ENCODE measurements at places on chromosomes 6 and 20. TPM values are rescaled to one million over a fixed set of nuclear protein-coding genes. Genes with fewer than 3 reads are reported as not detected.

ARFGEF3 gene
- total RNA-seq = not detected

CYP24A1 gene
- 0.13 TPM for total RNA-seq

CPXM1 gene
- total RNA-seq = 0.63 TPM

KCNB1 gene
- 0.12 TPM for total RNA-seq

ACTL10 gene
- 1.3 TPM for total RNA-seq

FAM229B gene
- 3.5 TPM for total RNA-seq

GJA10 gene
- not detected for total RNA-seq

IPCEF1 gene
- total RNA-seq = 69.4 TPM

HLA-DMB gene
- 30.6 TPM for total RNA-seq

NRSN1 gene
- not detected for total RNA-seq

C4B gene
- 5.5 TPM for total RNA-seq

CCHCR1 gene
- 28.1 TPM for total RNA-seq

GRCh38 chr6:73062837-73063236 is 162.5 kb downstream of the KHDC1L start:
- H3K27ac ChIP-seq = no peak overlapping the region
- DNase-seq = no peak
- H3K4me1 ChIP-seq = no peaks in the 10 kb centered on the region
- no peak overlapping the region for H3K4me3 ChIP-seq
- no peaks in the 10 kb centered on the region for H3K36me3 ChIP-seq

- H3K4me1 ChIP-seq = peaks cover 15% of the 10 kb centered on the region
- H3K36me3 ChIP-seq = peaks cover 53% of the 10 kb centered on the region
- H3K27me3 ChIP-seq = no peaks in the 10 kb centered on the region
Measured at GRCh38 chr6:111566222-111566734, 39.4 kb downstream of the TRAF3IP2 start.

- no peak overlapping the region for H3K27ac ChIP-seq
- H3K4me3 ChIP-seq = no peak overlapping the region
- no peak for DNase-seq
Measured at GRCh38 chr6:150361876-150362275, 6.9 kb upstream of the IYD start.

- H3K27ac ChIP-seq = no peak overlapping the region
- no peaks in the 10 kb centered on the region for H3K27me3 ChIP-seq
- no peak for DNase-seq
- no peak overlapping the region for H3K4me3 ChIP-seq
- no peaks in the 10 kb centered on the region for H3K36me3 ChIP-seq
Measured at GRCh38 chr6:125743604-125744003, 5.8 kb upstream of the HEY2 start.

- no peaks in the 10 kb centered on the region for H3K27me3 ChIP-seq
- H3K36me3 ChIP-seq = no peaks in the 10 kb centered on the region
- H3K4me1 ChIP-seq = no peaks in the 10 kb centered on the region
- DNase-seq = no peak
Measured at GRCh38 chr6:132520953-132521352, 8.0 kb upstream of the STX7 start.

GRCh38 chr20:17786221-17786718 is 86.5 kb downstream of the BANF2 start:
- DNase-seq = no peak
- H3K4me1 ChIP-seq = no peaks in the 10 kb centered on the region
- H3K27ac ChIP-seq = no peak overlapping the region
- no peak overlapping the region for H3K4me3 ChIP-seq
- peaks cover 1% of the 10 kb centered on the region for H3K27me3 ChIP-seq
- no peaks in the 10 kb centered on the region for H3K36me3 ChIP-seq

GRCh38 chr6:106730718-106731117 is 101.3 kb downstream of the QRSL1 start:
- DNase-seq = no peak
- no peak overlapping the region for H3K27ac ChIP-seq
- H3K27me3 ChIP-seq = no peaks in the 10 kb centered on the region

DNA sequence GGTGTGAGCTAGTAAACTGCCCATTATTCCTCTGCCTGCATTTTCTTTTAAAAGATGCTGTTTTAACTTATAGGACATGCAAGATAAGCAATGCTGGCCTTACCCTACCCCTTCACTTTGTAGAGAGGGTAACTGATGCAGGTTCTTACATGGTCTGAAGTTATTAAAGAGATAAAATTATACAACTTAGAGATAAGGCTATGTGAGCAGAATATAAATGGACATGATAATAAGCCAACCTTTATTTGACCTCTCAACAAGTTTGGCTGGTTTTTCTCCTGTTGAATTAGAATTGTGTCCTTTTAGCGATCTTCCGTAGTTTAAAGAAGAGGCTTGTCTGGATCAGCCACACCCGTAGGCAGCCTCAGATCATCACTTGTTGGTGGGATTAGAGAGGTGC is 377.0 kb downstream of the BTBD3 start:
- DNase-seq = no peak
- H3K4me3 ChIP-seq = no peak overlapping the region
- no peaks in the 10 kb centered on the region for H3K27me3 ChIP-seq
- H3K36me3 ChIP-seq = no peaks in the 10 kb centered on the region

- no peak overlapping the region for H3K27ac ChIP-seq
- DNase-seq = no peak
- H3K36me3 ChIP-seq = peaks cover 8% of the 10 kb centered on the region
- H3K4me1 ChIP-seq = no peaks in the 10 kb centered on the region
- no peak overlapping the region for H3K4me3 ChIP-seq
- H3K27me3 ChIP-seq = no peaks in the 10 kb centered on the region
Measured at GRCh38 chr6:105326216-105326615, 76.7 kb downstream of the PREP start.

DNA sequence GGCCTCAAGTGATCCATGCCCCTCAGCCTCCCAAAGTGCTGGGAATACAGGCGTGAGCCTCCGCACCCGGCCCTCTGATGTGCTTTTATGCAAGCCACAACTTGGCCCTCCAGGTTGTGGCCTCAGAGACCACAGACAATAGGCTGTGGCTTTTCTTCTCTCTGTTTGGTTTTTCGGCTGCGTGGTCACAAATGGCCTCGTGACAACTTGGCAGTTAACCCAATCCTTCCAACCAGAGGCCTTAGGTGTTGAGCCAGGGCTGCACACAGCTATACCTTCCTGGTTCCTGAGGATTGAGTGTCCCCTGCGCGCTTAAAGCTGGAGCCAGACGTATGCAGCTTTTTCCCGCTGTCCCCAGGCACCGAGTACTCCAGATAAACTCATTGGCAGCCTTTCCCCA is 6.3 kb upstream of the TGM3 start:
- H3K4me3 ChIP-seq = no peak overlapping the region
- H3K4me1 ChIP-seq = no peaks in the 10 kb centered on the region
- no peak overlapping the region for H3K27ac ChIP-seq
- H3K36me3 ChIP-seq = no peaks in the 10 kb centered on the region
- H3K27me3 ChIP-seq = no peaks in the 10 kb centered on the region

DNA sequence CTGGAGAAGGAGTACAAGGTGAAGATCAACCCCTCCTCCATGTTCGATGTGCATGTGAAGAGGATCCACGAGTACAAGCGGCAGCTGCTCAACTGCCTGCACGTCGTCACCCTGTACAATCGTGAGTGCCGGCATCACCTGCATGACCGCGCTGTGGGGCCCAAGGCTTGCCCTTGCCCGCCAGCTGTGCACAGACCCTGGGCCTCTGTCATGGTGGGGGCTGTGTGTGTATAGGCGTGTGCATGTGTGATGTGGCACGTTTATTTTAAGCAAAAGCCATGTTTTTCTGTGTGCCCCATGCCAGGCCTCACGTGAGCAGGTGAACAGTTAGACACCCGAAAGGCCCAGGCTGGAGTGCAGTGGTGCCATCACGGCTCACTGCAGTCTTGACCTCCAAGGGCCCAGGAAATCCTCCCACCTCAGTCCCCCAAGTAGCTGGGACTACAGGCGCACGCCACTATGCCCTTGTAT is 36.3 kb downstream of the PYGB start:
- no peak overlapping the region for H3K27ac ChIP-seq
- DNase-seq = no peak
- H3K36me3 ChIP-seq = peaks cover 31% of the 10 kb centered on the region
- peaks cover 16% of the 10 kb centered on the region for H3K4me1 ChIP-seq

GRCh38 chr6:105774247-105774646 is 311.9 kb upstream of the PRDM1 start:
- DNase-seq = no peak
- no peak overlapping the region for H3K4me3 ChIP-seq
- H3K36me3 ChIP-seq = no peaks in the 10 kb centered on the region

DNA sequence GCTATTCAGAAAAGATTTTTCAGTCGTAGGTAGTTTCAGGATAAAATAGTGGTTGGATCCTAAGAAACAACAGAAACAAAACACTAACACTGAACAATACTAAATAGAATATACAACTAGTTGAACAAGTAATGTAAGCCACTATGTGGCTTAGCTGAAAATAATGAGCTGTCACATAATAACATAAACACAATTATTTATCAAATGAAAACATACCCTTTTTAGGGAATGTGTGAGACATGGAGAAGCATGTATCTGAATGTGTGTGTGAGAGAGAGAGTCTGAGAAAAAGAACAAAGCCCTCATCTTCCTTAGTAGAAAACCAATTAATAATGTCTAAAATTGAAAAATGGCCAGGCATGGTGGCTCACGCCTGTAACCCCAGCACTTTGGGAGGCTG is 122.6 kb upstream of the LOC128125822 start:
- no peak for DNase-seq
- H3K27ac ChIP-seq = no peak overlapping the region
- no peaks in the 10 kb centered on the region for H3K27me3 ChIP-seq
- H3K36me3 ChIP-seq = no peaks in the 10 kb centered on the region

DNA sequence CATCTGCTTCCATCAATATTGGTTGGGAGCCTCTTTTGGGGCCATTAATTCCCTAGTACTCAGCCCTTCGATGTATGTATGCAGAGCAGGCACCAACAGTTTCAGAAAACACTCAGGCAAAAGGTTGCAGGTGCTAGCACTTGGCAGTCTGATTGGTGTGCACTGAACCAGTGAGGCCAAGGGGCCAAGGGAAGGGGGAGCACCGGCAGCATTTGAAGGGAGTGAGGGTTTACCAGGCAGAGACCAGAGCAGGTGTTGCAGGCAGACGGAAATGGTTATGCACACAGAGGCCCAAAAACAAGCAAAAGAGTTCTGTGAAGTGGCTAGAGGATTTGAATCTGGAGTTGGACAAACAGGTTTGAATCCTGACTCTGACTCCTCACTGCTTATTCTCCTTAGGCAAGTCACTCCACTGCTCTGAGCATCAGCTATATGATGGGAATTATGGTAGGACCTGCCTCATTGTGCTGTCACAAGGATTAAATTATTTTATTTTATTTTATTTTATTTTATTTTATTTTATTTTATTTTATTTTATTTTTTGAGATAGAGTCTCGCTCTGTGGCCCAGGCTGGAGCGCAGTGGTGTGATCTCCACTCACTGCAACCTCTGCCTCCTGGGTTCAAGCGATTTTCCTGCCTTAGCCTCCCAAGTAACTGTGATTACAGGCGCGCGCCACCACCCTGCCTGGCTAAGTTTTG is 58.1 kb upstream of the SHLD1 start:
- no peak overlapping the region for H3K27ac ChIP-seq
- no peaks in the 10 kb centered on the region for H3K36me3 ChIP-seq
- H3K27me3 ChIP-seq = peaks cover 2% of the 10 kb centered on the region
- H3K4me3 ChIP-seq = no peak overlapping the region

GRCh38 chr20:41005361-41005729 is 23.3 kb upstream of the TOP1 start:
- no peak overlapping the region for H3K4me3 ChIP-seq
- no peak overlapping the region for H3K27ac ChIP-seq
- H3K36me3 ChIP-seq = no peaks in the 10 kb centered on the region
- no peaks in the 10 kb centered on the region for H3K4me1 ChIP-seq

DNA sequence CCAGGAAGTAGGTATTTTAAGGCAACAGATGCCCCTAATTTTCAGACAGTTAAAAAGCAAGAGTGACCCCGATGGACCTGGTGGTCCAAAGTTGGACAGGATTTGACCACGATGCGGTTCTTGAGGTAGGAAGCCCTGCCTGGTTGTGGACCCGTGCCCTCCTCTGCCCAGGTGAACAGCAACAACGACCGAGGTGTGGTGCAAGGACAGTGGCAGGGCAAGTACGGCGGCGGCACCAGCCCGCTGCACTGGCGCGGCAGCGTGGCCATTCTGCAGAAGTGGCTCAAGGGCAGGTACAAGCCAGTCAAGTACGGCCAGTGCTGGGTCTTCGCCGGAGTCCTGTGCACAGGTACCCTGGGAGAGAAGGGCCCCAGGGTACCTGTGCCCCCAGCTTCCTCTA is 18.7 kb downstream of the TGM6 start:
- no peaks in the 10 kb centered on the region for H3K36me3 ChIP-seq
- no peaks in the 10 kb centered on the region for H3K4me1 ChIP-seq
- no peak overlapping the region for H3K27ac ChIP-seq
- H3K4me3 ChIP-seq = no peak overlapping the region
- DNase-seq = no peak

GRCh38 chr6:166335378-166336302 is 6.7 kb downstream of the SFT2D1 start:
- peaks cover 8% of the 10 kb centered on the region for H3K36me3 ChIP-seq
- no peak for DNase-seq
- peaks cover 29% of the 10 kb centered on the region for H3K4me1 ChIP-seq
- no peak overlapping the region for H3K27ac ChIP-seq

GRCh38 chr6:138555421-138555988 is 56.2 kb upstream of the NHSL1 start:
- no peak for DNase-seq
- H3K4me3 ChIP-seq = no peak overlapping the region
- no peaks in the 10 kb centered on the region for H3K27me3 ChIP-seq

DNA sequence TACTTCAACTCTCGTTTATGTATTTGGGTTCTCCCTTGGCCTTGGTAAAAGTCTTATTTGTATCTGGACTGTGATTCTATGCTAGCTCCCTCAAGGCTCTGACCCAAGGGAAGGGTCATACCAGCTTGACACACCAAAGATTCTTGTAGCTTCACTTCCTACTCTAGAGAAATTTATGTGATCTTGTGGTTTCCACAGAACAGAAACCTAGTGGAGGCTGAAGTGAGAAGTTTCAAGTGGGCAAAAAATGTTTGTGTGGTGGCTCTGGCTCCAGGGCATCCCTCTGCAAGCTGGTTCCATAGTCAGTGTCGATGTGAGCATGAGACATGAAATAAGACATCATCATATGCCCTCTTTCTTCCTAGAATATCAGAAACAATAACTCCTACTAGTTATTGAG is 48.1 kb upstream of the TNFRSF21 start:
- H3K4me3 ChIP-seq = no peak overlapping the region
- no peak overlapping the region for H3K27ac ChIP-seq
- H3K36me3 ChIP-seq = no peaks in the 10 kb centered on the region
- H3K27me3 ChIP-seq = peaks cover 2% of the 10 kb centered on the region

Measured in T-cell (primary cell).